Activated CD4-positive, alpha-beta T cell treated with anti-CD3 and anti-CD28 coated beads for 36 hours (primary cell): ENCODE measurements at places on chromosomes 11 and 22. TPM values are rescaled to one million over a fixed set of nuclear protein-coding genes. Genes with fewer than 3 reads are reported as not detected.

The RBFOX2 gene
- 6.9 TPM for total RNA-seq

The MAPK1 gene
- 108 TPM for total RNA-seq

The CFAP300 gene
- total RNA-seq: not detected

The FOLR1 gene
- total RNA-seq: not detected

The FAT3 gene
- not detected for total RNA-seq

The SCO2 gene
- 2.4 TPM for total RNA-seq

The SAA4 gene
- not detected for total RNA-seq

The OR4C11 gene
- total RNA-seq: not detected
